Activated CD4-positive, alpha-beta T cell treated with anti-CD3 and anti-CD28 coated beads, Interleukin-2, Interleukin-4, amounts not matched to agents 100 ng/mL and 50 ng/mL, durations not matched to agents 16 hours and 8 hours (primary cell): ENCODE measurements at places on chromosomes 1 and 21.

DNA sequence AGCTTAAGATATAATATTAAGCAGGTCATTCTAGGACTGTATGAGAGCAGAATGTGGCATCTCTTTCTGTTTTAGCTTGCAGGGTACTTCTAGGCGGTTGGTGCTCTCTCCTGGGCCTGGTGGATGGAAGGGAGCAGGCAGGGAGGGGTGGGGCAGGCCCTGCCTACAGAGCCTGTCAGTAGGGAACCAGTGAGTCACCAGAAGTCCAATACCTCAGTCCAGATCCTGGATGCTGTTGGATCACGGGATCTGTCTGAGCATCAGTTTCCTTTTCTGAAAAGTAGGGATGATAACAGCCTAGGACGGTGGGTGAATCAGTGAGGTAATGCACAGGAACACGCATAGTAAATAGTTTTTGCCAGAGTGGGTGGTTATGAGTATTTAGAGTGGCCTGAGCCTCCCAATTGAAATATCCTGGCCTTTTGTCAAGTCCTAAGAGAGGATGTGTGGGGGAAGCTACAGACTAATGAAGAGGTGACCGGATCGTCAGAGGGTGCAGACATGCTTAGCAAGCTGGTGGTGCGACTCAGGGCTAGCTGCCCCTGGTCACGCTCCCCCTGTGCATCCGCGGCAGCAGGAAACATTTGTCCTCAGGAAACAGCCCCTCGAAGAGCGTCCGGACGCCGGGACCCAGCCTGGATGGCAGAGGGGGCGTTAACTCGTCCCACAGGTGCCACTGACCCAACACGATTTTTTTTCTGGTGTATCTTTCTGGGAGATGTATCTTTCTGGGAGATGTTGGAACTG, 23.9 kb downstream of the NAV1 start:
- DNase-seq = no peak

DNA sequence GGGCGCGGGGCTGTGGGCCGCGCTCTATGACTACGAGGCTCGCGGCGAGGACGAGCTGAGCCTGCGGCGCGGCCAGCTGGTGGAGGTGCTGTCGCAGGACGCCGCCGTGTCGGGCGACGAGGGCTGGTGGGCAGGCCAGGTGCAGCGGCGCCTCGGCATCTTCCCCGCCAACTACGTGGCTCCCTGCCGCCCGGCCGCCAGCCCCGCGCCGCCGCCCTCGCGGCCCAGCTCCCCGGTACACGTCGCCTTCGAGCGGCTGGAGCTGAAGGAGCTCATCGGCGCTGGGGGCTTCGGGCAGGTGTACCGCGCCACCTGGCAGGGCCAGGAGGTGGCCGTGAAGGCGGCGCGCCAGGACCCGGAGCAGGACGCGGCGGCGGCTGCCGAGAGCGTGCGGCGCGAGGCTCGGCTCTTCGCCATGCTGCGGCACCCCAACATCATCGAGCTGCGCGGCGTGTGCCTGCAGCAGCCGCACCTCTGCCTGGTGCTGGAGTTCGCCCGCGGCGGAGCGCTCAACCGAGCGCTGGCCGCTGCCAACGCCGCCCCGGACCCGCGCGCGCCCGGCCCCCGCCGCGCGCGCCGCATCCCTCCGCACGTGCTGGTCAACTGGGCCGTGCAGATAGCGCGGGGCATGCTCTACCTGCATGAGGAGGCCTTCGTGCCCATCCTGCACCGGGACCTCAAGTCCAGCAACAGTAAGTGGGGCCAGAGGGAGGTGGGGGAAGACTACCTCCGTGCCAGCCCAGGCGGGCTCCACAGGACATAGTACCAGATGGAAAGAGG, 808 bp downstream of the MAP3K21 start:
- peak; percentile 4 for DNase-seq

GRCh38 chr1:247961791-247962190, 3.2 kb upstream of the OR2AK2 start:
- DNase-seq = no peak

DNA sequence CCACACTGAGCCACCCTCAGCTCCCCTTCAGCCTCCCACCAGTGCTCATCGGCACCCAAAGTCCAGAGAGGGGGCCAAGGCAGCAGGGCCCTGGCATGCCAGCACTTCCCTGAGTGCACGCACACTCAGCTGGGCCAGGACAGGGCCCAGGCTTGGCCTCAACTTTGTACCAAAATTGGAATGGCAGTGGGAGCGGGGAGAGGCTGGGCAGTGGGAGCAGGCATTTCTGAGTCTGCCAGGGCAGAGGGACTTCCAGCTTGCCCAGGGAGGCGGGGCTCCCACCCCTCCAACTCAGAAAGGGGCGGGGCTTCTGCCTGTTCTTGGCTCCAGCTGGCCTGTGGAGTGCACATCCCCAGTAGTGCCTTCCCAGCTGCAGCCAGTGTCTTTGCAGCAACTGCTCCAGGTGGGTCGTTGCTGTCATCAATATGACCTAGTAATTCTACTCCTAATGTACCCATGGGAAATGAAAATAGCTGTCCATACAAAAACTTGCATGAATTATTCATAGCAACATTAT, 10.3 kb upstream of the SNX7 start:
- no peak for DNase-seq

DNA sequence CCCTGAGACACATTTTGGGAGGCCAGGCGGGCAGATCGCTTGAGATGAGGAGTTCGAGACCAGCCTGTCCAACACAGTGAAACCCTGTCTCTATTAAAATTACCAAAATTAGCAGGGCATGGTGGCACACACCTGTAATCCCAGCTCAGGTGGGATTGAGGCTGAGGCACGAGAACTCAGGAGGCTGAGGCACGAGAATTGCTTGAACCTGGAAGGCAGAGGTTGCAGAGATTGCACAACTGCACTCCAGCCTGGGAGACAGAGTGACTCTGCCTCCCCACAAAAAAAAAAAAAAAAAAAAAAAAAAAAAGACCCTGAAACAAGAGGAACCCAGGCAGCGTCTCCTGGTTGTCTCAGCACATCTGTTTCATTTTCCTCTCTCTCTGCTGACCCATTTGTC, 24.2 kb downstream of the PGM1 start:
- no peak for DNase-seq

DNA sequence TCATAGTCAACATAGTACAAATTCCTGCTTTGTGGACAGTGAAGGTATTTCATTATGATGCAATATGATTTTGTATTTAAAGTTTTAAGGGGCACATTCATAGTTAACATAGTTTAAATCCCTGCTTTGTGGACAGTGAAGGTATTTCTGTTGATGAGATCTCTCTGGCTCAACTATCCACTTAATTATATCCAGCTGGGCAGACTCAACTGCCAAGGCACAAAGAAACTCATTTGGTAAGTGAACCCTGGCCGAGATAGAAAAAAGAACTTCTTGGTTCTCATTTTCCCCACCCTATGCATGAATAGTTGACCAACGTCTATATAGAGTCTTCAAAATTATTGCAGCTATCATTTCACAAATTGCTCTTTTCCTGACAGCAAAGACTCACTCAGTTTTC, 1194.6 kb downstream of the NCAM2 start:
- DNase-seq = no peak

DNA sequence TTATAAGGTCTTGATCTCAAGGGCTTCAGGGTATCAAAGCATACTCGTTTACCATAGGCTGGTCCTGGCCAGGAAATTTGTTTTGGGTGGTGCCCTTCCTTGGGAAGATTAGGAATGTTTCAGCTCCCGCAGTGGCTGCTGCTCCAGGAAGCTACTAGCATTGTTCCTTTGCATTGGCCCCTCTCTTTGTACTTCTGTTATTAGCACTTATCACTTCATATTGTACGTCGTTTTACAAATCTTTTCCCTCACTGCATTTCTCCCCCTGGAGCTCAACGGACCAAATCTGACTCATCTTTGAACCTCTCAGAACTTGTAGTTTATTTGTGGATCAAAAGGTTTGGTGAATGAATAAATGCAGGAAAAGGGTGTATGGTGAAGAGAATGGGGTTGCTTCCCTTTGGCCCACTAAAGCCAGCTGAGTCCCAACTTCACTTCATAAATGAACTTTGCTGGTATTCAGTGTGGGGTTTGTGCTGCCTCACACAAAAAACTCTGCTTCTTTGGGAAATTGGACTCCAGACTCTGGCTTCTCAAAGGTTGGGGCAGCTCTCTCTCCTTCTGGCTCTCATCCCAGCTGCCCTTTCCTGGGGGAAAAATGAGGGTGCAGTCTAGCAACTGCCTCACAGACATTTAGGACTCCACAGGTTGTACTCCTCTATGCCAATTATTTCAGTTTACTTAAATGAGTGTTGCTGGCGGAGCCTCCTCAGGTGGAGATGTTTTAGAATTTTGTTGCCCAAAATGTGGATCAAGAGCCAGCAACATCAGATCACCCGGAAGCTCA, 5.9 kb downstream of the GNAT2 start:
- no peak for DNase-seq

DNA sequence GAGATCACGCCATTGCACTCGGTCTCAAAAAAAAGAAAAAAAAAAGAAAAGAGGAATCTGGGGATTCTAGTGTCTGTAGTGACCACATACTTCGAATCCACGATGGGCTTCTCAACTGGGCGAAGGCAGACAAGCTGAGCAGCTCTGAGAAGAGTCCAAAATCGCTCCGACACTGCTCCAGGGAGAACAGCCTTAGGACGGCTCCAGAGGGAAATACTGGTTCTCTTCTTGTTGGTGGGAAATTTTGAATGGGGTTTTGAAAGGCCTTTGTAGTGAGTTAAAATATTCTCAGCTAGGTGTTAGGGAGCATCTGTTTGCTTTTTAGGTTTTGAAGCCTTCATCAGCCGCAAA, 18.3 kb upstream of the HJV start:
- no peak for DNase-seq

DNA sequence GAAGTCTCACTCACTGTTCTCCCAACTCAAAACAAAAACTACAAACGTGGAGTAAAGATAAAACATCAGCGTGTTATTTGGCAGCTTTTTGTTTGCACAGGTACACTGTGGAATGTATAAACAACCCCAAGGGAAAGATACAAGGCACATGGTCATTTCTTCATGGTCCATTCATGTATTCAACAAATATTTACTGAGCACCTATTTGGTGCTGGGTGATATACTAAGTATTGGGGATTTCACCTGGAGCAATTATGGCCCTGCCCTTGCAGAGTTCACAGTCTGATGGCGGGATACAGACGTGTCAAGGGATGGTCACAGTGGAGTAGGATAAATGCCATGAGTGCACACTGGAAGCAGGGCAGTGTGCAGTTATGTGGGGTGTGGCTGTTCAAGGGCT, 136.1 kb downstream of the SPATA46 start:
- DNase-seq = no peak

DNA sequence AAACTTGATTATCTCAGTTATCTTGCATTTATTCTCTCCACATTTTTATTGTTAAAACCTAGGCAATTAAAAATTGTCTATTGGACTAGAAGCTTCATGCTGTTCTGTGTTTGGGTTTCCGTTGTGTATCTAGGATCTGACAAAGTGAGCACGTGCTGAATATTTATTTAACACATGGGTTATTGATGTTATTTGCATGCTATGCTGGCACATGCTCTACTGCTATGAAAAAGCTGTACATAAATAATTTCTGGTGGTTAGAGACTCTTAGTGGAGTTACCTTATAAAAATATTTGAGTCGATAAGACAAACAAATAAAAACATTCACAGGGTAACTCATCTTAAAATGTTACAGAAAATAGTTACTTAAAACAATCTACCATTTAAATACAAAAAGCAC, 1769.7 kb downstream of the MRPL39 start:
- DNase-seq = no peak

- DNase-seq = no peak
These were observed 58.9 kb downstream of the ZC3H11B start for GRCh38 chr1:219553934-219554502.

- DNase-seq = no peak
These were observed 685 bp upstream of the RIPPLY3 start for GRCh38 chr21:37005548-37006485.

DNA sequence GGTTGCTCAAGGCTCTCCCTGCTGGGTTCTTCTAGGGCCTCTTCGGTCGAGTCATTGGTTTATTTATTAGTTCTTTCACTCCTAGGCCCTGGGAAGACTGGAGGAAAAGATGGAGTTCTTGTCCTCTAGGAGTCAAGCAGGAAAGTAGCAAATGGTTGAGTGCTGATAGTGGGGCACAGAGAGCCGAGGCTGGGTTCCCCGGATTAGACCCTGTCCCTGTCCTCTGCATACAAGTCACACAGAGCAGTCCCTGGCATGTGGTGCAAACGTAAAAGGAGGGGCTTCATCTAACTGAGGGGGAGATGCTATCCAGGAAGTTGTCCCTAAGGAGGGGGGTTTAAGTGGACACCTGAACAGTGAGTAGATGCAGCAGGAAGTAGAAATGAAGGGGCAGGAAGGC, 19.2 kb upstream of the KCNE2 start:
- no peak for DNase-seq

GRCh38 chr1:215623162-215623561, 56.1 kb downstream of the KCTD3 start:
- no peak for DNase-seq

DNA sequence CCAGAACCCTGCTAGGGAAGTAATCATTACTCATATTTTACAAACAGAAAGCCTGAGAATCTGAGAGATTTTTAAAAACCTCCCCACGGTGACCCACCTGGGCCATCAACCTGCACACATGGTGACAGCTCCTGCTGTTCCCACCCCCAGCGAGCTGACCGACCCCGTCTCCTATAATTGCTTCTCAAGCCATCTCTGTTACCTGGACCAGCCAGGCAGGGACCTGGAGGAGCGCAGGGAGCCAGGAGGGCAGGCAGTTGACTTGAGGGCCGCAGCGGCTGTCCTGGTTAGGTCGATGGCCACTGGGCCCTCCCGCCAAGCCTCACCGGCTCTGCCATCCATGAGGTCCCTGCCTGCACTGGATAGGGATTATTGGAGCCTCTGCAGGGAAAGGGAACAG, 7.7 kb downstream of the TFF2 start:
- DNase-seq = no peak

DNA sequence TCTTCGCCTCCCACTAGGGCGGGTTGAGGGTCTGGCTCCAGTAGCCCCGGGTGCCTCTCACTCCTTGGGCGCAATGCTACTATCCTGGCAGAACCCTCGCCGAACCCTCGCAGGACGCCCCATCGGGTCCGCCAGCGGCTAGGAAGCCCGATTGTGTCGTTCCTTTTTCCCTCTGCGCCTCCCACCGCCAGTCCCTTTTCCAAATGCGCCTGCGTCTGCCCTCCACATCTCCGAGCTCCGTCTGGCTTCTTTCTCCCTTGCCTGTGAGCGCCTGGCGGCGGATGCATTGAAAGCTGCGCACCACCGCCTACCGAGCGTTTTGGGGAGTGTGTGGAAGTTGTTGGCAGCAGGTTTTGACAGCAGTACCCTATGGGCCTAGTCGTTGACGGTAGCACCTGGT, 1.0 kb upstream of the DIRAS3 start:
- DNase-seq = no peak
